Endodermal cell (in vitro differentiated cells): ENCODE measurements at places on chromosomes 13 and 19.
A peak's percentile ranks its signal among the peaks of the same experiment; 100 is the strongest.

DNA sequence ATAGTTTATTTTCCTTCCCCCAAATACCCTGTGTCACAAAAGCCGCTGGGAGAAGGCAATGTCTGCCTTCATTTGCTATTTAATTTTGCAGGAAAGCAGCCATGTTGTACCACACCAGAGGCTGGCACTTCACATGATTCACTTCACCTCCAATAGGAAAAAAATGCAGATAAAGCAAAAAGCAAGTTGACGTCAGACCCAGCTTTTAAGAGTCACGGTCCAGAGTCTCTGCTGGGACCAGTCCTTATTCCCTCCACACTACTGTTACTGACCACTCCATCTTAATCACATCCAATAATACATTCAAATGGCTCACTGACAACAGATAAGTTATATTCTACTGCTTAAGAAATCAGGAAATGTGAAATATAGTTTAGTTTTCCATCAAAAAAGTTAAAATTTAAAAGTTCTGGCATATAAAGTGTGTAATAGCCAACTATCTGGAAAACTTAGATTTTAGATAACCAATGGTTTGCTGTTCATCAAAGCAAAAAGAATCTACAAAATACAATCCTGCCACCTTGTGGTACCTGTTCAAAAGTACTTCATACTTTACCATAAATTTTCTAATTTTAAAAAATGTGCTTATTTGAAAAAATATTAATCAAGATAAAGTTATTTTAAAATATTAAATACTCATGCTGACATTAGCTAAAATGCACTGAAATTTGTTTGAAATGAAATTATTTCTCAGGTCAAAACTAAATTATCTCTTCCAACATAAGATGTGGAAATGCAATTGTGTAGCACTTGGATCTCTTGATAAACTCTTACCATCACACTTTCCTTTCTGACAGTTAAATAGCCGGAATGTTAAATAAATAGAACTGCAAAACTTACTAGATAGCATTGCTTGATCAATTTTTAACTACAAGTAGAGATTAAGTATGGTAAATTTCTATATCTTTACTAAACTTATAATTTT lies 97.3 kb downstream of the SERP2 start:
- H3K27ac ChIP-seq, result no peak overlapping the region
- H3K4me3 ChIP-seq, result no peak overlapping the region
- no peaks in the 10 kb centered on the region for H3K36me3 ChIP-seq

GRCh38 chr13:28557725-28558520 lies 63.0 kb upstream of the FLT1 start:
- no peaks in the 10 kb centered on the region for H3K36me3 ChIP-seq
- H3K4me3 ChIP-seq, result no peak overlapping the region
- no peaks in the 10 kb centered on the region for H3K4me1 ChIP-seq

DNA sequence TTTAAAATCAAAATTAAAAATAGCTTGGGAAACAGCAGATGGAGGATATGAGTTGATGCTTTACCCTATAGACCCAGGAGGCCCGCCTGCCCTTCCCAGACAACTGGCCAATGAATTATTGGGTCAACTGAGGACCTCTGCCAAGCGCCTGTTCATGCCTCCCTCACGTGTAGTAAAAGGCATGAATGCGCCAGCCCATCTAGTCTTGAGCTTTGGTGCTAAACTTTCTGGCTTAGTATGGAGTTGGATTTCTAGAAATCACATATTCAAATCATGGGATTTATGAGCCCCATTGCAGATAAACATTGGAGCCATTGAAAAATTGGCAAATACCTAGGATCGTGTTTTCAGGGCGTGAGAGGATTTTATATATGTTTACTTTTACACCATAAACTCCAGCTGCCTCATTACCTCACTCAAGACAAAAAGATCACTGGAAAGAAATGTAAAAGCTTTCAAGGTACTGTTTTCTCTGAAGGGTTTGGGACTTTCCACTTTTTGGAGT lies 47.1 kb downstream of the COL4A2 start:
- H3K27ac ChIP-seq, result no peak overlapping the region
- no peaks in the 10 kb centered on the region for H3K27me3 ChIP-seq
- H3K4me1 ChIP-seq, result no peaks in the 10 kb centered on the region
- H3K4me3 ChIP-seq, result no peak overlapping the region
- no peak for DNase-seq

DNA sequence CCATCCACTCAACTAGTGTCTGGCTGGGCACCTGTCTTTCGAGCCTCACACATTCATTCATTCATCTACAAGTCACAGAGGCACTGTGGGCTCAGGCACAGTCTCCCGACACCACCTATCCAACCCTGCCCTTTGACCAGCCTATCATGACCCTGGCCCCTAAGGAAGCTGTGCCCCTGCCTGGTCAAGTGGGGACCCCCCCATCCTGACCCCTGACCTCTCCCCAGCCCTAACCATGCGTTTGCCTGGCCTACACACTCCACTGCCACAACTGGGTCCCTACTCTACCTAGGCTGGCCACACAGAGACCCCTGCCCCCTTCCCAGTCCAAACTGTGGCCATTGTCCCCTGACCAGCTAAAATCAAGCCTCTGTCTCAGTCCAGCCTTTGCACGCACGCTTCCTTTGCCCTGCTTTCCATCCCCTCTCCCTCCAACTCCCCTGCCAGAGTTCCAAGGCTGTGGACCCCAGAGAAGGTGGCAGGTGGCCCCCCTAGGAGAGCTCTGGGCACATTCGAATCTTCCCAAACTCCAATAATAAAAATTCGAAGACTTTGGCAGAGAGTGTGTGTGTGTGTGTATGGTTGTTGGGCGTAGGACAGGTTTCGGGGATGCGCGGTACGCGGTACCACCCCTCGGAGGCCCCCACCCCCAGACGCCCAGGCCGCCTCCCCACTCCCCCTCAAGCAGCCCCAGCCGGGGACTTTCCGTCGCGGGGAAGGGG lies 404 bp upstream of the IL27RA start:
- H3K36me3 ChIP-seq, result no peaks in the 10 kb centered on the region
- no peak for DNase-seq
- H3K27me3 ChIP-seq, result peaks cover 14% of the 10 kb centered on the region
- peak overlapping the region; percentile 86 for H3K4me3 ChIP-seq
- H3K4me1 ChIP-seq, result no peaks in the 10 kb centered on the region
- H3K27ac ChIP-seq, result no peak overlapping the region

DNA sequence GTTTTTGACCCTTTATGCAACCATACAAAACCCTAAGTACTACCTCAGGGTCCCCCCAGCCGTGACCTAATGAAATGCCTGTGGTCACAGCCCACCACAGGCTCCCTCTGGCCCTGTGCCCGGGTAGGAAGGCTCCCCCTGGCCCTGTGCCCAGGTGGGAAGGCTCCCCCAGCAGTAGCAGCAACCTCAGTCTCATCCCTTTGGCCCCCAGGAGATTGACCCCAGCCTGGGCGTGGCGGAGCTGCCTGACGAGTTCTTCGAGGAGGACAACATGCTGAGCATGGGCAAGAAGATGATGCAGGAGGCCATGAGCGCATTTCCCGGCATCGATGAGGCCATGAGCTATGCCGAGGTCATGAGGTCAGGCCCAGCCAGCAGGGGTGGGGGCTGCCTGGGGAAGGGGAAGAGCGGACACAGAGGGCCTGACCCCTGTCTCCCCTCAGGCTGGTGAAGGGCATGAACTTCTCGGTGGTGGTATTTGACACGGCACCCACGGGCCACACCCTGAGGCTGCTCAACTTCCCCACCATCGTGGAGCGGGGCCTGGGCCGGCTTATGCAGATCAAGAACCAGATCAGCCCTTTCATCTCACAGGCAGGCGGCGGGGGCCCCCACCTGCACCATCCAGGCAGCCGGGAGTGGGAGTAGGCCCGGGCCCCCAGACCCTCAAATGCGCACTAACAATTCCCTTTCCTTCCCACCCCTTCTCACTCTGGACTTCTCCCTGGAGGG lies 6.3 kb upstream of the BEST2 start:
- H3K27ac ChIP-seq, result no peak overlapping the region
- no peaks in the 10 kb centered on the region for H3K4me1 ChIP-seq
- H3K27me3 ChIP-seq, result peaks cover 11% of the 10 kb centered on the region
- no peak overlapping the region for H3K4me3 ChIP-seq

- DNase-seq, result no peak
- H3K4me3 ChIP-seq, result peak overlapping the region; percentile 81
- no peaks in the 10 kb centered on the region for H3K27me3 ChIP-seq
- peaks cover 10% of the 10 kb centered on the region for H3K4me1 ChIP-seq
- no peak overlapping the region for H3K27ac ChIP-seq
- peaks cover 5% of the 10 kb centered on the region for H3K36me3 ChIP-seq
These were observed 17.8 kb upstream of the ZNF846 start for GRCh38 chr19:9786342-9786741.

DNA sequence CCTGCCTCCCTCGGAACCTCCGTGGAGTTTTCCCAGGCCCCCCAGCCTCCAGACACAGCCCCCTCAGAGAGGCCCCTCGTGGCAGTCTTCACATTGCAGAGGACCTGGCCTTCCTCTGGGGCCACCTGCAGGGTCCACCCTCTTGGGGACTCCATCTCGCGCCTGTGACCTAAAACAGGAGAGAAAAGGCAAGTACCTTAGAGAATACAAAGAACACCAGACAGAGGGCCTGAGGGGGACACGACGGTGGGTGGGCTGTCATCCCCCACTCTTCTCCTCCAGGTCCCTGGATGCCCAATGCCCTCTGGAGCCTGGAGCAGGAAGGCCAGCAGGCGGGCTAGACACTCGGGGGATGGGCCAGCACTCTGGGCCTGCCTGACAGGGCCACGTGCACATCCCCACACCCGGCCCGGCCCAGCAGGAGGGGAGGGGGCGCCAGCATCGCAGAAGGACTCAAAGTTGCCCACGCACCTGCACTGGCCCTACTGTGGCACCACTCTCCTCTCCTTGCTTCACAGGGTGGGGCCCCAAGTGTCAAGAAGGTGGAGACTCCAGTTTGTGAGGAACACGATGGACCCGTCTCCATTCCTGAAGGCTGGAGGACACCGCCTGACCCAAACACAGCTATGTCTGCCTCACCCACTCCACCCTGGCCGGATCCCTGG lies 4.3 kb upstream of the A1BG start:
- no peak overlapping the region for H3K4me3 ChIP-seq
- H3K4me1 ChIP-seq, result no peaks in the 10 kb centered on the region
- DNase-seq, result peak; percentile 53
- no peaks in the 10 kb centered on the region for H3K36me3 ChIP-seq

- peak; percentile 41 for DNase-seq
- H3K27me3 ChIP-seq, result no peaks in the 10 kb centered on the region
- no peaks in the 10 kb centered on the region for H3K4me1 ChIP-seq
- H3K36me3 ChIP-seq, result peaks cover 16% of the 10 kb centered on the region
- H3K4me3 ChIP-seq, result no peak overlapping the region
These were observed 78.7 kb upstream of the GPR183 start for GRCh38 chr13:99385940-99386339.

GRCh38 chr13:51844862-51845573 lies at the start of gene TMEM272:
Gene TMEM272, minus strand, starts transcription at chr13:51845177. Its CDS starts 6,647 bp downstream, at chr13:51838530.
- H3K36me3 ChIP-seq, result no peaks in the 10 kb centered on the region
- no peaks in the 10 kb centered on the region for H3K27me3 ChIP-seq
- no peak within 1 kb of the TSS for H3K27ac ChIP-seq

GRCh38 chr13:69580255-69580654 lies 527.4 kb upstream of the ATXN8OS start:
- H3K4me1 ChIP-seq, result peaks cover 2% of the 10 kb centered on the region
- no peaks in the 10 kb centered on the region for H3K36me3 ChIP-seq
- DNase-seq, result peak; percentile 54
- H3K27ac ChIP-seq, result no peak overlapping the region
- H3K4me3 ChIP-seq, result no peak overlapping the region
- H3K27me3 ChIP-seq, result no peaks in the 10 kb centered on the region

DNA sequence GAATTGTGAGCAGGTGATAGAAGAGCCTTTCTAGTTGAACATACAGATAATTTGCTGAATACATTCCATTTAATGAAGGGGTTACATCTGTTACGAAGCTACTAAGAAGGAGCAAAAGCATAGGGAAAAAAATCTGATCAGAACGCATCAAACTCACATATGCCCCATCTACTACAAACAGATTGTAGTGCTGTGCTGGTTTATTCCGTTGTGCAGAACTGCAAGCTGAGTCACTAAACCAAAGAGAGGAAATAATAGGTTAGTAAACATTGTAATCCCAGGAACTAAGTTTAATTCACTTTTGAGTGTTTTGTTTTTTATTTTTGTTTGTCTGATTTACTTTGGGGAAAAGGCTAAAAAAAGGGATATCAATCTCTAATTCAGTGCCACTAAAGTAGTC lies 136.3 kb downstream of the CDK8 start:
- H3K4me1 ChIP-seq, result no peaks in the 10 kb centered on the region
- H3K27ac ChIP-seq, result no peak overlapping the region
- H3K36me3 ChIP-seq, result peaks cover 47% of the 10 kb centered on the region
- no peaks in the 10 kb centered on the region for H3K27me3 ChIP-seq

GRCh38 chr13:84129966-84130365 lies 247.7 kb upstream of the SLITRK1 start:
- no peak for DNase-seq
- no peak overlapping the region for H3K4me3 ChIP-seq
- no peaks in the 10 kb centered on the region for H3K4me1 ChIP-seq
- no peak overlapping the region for H3K27ac ChIP-seq
- no peaks in the 10 kb centered on the region for H3K27me3 ChIP-seq

DNA sequence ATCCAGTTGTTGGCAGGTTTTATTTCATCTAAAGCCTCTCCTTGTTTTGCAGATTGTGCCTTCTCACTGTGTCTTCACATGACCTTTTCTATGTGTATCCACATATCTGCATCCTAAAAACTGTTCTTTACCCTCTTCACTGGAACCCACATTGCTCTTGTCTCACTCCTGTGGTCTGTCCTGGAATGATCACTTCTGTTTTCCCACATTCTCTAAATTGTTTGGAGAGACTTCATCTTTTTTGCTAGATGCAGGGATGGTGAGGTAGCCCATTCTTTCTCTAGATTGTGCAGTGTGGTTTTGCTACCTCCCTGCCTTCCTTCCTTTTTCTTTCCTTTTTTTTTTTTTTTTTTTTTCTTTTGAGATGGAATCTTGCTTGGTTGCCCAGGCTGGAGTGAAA lies 608.6 kb upstream of the MIR17HG start:
- no peak overlapping the region for H3K27ac ChIP-seq
- no peak overlapping the region for H3K4me3 ChIP-seq
- no peaks in the 10 kb centered on the region for H3K36me3 ChIP-seq
- no peak for DNase-seq
- H3K4me1 ChIP-seq, result no peaks in the 10 kb centered on the region

DNA sequence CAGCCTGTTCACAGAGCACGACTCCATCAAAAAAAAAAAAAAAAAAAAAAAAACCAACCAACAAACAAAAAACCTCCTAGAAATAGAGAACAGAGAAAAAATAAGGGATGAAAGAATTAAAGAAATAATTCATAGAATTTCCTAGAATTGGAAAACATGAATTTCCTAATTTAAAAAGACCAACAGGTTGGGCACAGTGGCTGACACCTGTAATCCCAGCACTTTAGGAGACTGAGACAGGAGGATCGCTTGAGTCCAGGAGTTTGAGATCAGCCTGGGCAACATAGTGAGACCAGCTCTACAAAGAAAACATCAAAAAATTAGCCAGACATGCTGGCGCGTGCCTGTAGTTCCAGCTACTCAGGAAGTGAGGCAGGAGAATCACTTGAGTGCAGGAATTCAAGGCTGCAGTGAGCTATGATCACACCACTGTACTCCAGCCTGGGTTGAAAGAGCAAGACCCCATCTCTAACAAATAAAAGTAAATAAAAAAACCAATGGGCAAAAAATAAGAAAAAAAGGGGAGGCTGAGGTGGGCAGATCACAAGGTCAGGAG lies 6.5 kb downstream of the SPART start:
- peaks cover 16% of the 10 kb centered on the region for H3K4me1 ChIP-seq
- no peaks in the 10 kb centered on the region for H3K27me3 ChIP-seq
- no peak for DNase-seq
- no peak overlapping the region for H3K4me3 ChIP-seq
- peaks cover 5% of the 10 kb centered on the region for H3K36me3 ChIP-seq
- no peak overlapping the region for H3K27ac ChIP-seq

- H3K36me3 ChIP-seq, result no peaks in the 10 kb centered on the region
- DNase-seq, result no peak
- no peak overlapping the region for H3K27ac ChIP-seq
- H3K4me3 ChIP-seq, result no peak overlapping the region
These were observed 152.7 kb upstream of the SERP2 start for GRCh38 chr13:44220948-44221347.
